Activated CD8-positive, alpha-beta T cell treated with anti-CD3 and anti-CD28 coated beads, Interleukin-2, amount 10 ng/mL, durations not matched to agents 7 days and 5 days (primary cell): ENCODE measurements at places on chromosomes 11 and 22. TPM values are rescaled to one million over a fixed set of nuclear protein-coding genes. Genes with fewer than 3 reads are reported as not detected.

DNA sequence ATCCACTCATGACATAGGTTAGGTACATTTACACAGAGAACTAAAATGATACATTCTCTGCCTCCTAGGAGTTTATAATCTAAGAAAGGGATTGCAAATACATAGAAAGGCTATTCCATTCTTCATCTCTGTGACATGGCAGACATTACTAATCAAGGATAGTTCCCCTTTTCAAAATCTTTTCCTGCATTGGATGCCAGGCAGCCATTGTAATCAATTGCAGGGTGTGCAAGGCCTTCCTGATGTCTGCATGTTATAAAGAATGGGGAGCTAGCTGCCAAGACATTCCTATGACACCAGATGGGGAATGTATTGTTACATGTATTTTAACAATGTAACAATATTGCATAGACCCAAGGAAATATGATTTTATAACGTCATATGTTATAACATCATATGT is 82.0 kb downstream of the KIRREL3 start:
- DNase-seq = no peak

TMEM45B gene
- not detected for total RNA-seq

DNA sequence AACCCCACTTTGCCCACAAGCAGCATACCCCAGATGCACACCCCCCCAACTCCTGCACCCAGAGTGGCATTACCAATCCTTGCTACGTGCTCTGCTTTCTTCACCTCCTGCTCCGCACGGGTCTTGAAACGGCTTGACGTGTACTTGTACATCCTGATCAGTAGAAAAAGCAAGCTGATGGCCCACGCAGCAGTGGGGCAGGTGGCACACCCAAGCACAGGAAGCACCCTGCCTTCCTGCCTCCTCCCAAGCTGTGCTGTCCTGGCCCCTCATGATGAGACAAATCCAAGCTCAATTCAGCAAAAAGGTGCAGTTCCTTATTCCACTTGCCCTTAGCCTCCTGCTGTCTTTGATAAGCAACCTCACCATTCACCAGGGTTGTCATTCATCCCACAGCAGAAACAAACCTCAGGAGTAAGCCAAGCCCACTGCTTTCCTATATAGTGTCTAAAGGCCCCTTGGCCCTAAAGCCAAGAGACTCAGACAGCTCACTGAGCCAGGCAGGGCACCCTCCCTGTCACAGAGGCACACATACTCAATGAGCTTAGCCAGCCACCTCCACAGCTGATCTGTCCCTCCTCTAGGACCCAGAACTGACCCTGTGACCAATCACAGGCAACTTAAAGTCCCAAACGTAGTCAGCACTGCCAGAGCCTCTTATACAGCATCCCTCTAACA is 27.8 kb downstream of the MORC2 start:
- peak; percentile 49 for DNase-seq

DNA sequence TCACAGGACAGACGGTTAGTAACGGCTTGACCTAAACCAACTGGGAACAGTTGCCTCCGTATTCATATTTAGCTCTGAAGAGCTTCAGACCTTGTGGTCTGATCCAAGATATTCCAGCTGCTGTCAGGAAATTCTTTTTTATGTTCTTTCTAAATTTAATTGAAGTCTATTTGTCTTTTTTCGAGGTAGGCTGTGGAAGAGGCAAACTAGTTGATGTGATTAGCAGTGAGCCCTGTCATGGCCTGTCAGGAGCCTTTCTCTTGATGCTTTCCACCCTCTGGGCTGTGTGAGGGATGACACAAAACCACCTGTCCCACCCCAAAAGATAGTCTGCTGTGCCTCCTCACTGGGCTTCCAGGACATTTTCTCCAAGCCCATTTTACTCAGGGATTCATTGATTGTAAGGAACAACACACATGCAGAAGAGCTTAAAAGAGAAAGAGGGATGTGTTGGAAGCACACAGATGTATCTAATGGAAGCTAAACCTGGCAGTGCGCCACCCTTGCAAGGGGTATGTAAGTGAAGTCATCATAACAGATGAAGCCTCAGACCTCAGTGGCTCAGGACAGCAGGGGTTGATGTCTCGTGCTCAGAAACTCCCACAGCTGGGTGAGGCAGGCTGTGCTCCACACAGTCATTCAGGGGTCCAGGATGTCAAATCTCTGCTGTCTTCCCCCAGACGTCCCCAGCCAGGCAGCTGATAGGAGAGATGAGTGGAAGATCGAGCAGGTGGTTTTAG is 170.0 kb downstream of the NCAM1 start:
- no peak for DNase-seq

GRCh38 chr11:69192301-69192721 is 36.6 kb downstream of the SMIM38 start:
- DNase-seq = no peak

- DNase-seq = no peak
These were observed 2.1 kb downstream of the GLYATL1B start for GRCh38 chr11:59088162-59088561.

GRCh38 chr11:127074151-127074761 is 73.7 kb upstream of the KIRREL3 start:
- DNase-seq = no peak

- DNase-seq = no peak
These were observed 30.8 kb downstream of the CCDC90B start for GRCh38 chr11:83255366-83255765.

CRYBA4 gene
- total RNA-seq = not detected

CHRNA10 gene
- 3.0 TPM for total RNA-seq

TNNT3 gene
- total RNA-seq = 2.8 TPM

GRCh38 chr22:39177791-39178190 is 25.3 kb upstream of the CBX7 start:
- no peak for DNase-seq

- no peak for DNase-seq
These were observed 99.8 kb downstream of the MORC2 start for GRCh38 chr22:30868663-30869385.

CCDC89 gene
- 0.23 TPM for total RNA-seq

- no peak for DNase-seq
These were observed 98.5 kb downstream of the SMCO4 start for GRCh38 chr11:93444617-93445073.

DNA sequence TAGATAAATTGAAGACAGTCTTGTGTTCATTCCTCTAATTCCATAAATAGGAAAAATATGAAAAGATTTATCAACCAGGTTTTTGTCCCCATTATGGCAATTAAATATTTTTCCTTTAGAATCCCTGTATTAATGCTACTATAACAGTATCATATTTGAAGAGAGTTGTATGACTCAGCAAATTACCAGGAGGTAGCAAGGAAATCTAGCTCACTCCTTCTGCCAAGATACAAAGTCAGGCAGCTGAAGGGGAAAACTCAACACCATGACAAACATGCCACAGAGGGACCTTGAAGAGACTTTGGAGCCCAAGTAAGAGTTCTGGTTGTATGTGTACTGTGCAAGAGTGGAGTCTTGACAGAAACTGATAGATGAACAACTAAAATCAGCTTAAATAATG is 143.3 kb downstream of the GUCY1A2 start:
- no peak for DNase-seq

- DNase-seq = no peak
These were observed 502.1 kb downstream of the MN1 start for GRCh38 chr22:27299181-27300085.

- DNase-seq = no peak
These were observed 10.9 kb downstream of the NCF4 start for GRCh38 chr22:36871669-36872081.

HBB gene
- not detected for total RNA-seq

DNA sequence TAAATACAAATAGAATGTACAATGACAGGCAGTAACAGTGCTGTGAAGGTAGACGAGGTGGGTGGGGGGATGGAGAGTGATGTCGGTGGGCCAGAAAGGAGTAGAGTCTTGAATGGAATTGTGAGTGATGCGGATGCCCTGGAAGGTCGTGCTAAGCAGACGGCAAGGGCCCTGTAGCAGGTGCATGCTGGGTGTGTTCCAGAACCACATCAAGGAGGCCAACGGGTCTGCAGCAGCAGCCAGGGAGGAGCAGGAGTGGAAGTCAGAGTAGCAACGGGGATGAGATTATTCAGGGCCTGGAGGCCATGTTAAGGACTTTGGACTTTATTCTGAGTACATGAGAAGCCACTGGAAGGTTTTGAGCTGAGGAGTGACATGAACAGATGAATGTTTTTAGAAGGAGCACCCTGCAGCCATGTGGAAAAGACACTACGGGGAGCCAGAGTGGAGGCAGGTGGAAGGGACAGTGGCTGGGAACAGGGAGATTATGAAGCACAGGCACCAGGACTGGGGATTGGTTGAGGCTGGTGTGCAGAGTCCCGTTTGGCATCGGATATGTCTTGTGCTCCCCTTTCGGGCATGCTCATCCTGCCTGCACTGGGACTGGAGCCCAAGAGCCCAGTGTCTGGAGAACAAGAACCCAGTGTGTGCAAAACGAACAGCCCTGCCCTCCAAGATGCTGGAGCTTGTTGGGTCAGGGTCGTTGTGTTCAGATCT is 74.1 kb downstream of the COMMD9 start:
- DNase-seq = no peak

- no peak for DNase-seq
These were observed 12.3 kb downstream of the KCNJ5 start for GRCh38 chr11:128903248-128904061.

DNA sequence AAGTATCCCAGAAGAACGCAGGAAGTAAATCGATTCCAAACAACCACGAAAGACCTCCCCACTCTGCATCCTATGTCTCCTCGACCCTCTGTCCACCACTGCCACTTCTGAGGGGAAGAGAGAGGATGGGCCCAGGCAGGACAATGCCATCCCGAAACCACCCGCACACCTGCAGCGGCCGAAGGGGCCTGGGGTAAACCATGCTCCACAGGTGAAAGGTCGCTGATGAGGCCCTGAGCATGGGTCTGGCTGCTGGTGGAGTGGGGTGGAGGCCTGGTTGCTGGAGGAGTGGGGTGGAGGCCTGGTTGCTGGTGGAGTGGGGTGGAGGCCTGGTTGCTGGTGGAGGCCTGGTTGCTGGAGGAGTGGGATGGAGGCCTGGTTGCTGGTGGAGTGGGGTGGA is 13.1 kb downstream of the TOLLIP start:
- DNase-seq = no peak

DNA sequence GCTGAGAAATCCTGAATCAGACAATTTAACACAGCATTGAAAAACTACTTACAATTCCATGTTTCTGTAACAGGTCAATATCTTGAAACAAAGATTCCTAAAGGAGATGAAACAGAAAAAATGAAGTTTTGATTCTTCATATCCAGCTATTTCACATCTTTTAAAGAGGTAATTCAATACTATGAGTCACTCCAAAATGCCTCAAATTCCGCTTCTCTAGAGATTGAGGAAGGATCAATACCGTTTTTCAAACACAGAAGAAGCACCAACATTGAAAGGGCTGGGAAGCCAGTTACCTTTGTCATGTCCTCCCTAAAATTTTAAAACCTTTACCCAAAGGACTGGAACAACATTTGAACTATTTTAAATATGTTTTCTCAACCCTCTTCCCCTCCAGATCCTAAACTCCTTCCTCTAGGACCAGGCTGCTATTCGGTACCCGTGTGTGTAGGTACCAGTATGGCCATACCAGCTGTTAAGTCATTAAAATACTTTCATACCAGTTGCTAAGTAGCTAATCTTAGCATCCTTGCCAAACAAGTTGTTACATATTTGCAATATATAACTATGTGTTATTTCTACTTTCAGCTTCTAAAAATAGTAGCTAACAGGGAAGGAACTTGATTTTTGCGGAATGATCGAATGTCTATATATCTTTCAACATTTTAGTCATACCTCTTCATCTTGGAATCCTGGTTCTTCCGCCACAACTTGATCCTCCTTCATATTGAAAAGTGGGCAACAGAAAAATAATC is 2.3 kb downstream of the DMC1 start:
- no peak for DNase-seq

DNA sequence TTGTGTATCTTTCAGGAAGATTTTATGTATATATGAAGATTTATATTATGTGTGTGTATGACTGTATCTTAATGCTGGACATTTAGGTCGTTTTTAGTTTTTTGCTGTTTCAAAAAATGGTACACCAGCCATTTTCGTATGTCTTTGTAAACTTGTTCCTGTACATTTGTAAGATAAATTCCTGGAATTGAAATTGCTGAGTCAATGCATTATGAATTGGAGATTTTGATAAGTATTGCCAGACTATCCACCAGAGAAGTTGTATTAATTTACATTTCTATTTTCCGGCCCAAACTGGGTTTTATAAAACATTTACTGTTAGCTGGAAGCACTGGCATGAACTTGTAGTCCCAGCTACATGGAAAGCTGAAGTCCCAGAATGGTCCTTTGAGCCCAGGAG is 24.6 kb downstream of the MRPL48 start:
- no peak for DNase-seq

TMEM151A gene
- total RNA-seq = not detected

HOATZ gene
- 0.37 TPM for total RNA-seq

DNA sequence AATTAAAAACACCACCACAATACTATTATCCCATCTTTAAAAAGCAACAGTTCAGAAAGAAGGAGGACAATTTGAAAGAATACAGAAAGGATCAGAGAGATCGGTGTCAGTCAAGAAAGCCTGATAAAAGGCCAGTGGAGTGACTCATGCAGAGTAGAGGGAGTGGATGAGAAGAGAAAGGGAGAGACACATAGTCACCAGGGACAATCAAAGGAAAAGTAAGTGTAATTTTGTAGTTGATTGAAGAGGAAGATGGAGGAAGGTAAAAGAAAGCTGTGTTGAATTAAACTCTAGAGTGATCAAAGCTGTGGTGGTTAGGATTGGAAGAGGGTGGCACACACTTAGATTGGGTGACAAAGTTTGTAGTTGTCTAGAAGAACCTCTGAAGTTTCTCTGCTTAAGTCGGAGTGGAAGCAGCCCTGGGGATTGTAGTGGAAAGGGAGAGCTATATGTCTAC is 14.1 kb downstream of the SPECC1L start:
- no peak for DNase-seq

DNA sequence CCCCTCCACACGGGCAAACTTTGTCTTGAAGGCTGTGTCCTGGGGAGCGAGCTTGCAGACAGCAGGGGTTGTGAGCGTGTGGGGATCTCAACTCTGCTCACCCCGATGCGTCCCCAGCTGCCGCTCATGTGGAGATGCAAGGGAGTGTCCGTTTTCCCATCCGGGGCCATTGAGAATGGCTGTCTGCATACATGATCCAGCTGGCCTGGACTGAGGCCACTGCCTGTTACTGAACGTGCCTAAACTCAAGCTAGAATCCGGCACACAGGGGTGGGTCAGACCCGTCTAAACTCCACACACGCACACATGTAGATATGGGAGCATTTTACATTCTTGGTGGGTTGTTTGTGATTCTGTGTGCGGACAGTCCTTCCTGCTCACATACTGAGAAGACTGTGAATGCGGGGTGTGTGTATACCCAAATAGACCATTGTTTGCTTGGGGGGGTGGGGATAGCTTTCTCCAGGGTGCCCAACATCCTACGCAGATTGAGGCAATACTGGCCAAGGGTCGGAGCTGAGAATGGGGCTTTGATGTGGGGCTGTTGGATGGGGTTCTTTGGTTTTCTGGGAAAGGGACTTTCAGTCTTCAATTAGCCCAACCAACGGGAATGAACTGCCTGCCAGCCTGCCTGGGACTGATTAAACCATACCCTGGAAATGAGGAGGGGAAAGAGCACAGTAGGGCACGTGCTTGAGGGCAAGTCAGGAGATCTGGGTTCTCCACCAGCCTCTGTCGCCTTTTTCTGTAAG is 60.4 kb downstream of the ST3GAL4 start:
- no peak for DNase-seq
